ENCODE measurements at places on chromosomes 3 and 15.

GRCh38 chr3:122956693-122957455 lies 70.7 kb downstream of the SEMA5B start:
- DNase-seq = no peak

GRCh38 chr3:194075088-194075615 lies 60.8 kb upstream of the HES1 start:
- DNase-seq = no peak

GRCh38 chr15:90174140-90174875 lies 26.8 kb upstream of the SEMA4B start:
- no peak for DNase-seq

DNA sequence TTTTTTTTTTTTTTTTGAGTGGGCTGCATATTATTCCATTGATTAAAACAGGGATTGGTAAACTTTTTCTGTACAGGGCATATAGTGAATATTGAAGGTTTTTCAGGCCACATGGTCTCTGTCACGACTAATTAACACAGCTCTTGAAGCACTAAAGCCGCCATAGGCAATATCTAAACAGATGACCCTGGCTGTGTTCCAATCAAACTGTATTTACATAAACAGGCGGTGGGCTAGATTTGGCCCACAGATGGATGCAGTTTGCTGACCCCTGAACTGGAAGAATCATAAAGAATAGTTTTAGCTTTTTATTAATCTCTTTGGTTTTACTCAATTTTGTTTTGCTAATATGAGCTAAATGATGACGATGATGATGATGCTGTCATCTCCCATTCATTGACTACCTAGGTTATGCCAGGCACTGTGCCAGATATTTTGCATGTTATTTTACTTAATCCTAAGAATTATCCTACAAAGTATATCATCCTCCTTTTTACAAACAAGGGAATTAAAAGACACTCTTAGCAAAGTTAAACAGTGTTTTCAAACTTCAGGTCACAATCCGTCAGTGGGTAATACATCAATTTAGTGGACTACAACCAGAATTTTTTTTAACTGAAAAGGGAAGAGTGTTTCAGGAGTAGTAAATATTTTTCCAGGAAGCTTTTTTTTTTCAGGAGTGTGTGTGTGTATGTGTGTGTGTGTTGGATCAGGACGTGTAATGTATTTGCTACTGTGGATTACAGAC lies 54.3 kb downstream of the LMCD1 start:
- DNase-seq = no peak

GRCh38 chr3:178623666-178624255 lies 87.5 kb downstream of the KCNMB2 start:
- DNase-seq = no peak

All from activated naive CD4-positive, alpha-beta T cell treated with anti-CD3 and anti-CD28 coated beads, Interleukin-2, amount 50 U/mL, for 72 hours (primary cell).